ENCODE measurements at places on chromosomes 7 and 10.

GRCh38 chr10:24468281-24468751 is 255.4 kb downstream of the ARHGAP21 start:
- DNase-seq: no peak

DNA sequence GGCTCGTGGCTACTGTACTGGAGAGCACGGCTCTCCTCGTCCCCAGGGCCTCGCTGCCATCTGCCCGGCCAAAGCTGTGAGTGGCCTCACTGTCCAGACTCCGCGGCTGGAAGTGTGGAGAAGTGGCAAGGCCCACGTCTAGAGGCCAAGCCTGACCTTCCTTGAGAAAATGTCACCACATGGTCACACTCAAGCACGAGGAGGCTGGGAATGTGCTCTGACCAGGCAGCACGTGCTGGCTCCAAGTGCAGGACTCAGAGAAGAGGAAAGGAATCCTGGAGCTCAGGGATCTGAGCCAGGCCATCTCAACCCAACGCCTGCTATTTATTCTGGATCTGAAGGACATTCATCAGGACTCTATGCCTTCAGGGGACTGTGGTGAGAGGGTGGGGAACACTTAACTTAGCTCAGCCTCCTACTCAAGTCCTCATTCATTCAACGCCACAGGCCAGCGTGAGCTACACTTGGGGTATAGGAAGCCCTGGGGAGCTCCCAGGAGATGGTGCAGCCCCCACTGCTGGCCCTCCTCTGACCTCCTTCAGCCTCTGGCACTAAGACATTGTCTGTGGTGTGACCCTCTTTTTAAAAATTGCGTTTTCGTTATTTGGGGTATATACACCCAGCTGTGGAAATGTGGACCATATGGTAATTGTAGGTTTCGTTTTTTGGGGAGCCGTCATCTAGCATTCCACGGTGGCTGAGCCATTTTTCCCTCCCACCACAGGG is 29.0 kb downstream of the EN2 start:
- no peak for DNase-seq

GRCh38 chr7:110595694-110596093 is 495.2 kb upstream of the LRRN3 start:
- no peak for DNase-seq

DNA sequence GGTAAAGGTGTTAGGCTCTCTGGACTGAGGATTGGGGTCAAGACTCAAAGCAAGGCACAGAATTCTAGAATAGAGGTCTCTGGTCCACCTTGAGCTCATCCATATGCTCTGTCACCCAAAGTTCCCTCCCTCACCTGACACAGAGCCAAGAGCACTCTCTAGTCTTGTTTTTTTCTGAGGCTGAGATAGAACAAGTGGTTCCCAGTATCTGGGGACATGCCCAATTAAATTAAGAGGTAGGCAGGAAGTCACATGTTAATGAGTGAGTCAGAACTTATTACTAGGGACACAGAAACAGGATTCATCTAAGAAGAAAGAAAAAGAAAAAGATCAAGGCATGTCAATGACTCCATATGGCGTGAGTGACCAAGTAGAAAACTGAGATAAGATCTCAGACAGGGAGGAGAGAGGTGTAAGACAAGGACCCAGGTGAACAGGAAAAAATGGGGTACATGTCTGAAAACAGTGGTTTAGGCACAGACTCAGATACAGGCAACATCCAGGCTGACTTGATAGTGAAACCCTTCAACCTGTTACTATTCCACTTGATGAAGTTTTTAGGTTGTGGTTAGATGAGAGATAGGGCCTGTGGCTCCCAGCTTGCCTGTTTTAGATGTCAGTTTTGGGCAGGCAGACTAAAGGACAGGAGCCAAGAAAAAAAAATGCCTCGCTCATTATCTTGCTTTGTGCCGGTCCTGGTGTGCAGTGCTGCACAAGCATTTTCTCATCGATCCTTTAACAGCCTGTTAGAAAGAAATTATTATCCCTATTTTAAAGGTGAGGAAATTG is 609.9 kb downstream of the CCSER2 start:
- no peak for DNase-seq

DNA sequence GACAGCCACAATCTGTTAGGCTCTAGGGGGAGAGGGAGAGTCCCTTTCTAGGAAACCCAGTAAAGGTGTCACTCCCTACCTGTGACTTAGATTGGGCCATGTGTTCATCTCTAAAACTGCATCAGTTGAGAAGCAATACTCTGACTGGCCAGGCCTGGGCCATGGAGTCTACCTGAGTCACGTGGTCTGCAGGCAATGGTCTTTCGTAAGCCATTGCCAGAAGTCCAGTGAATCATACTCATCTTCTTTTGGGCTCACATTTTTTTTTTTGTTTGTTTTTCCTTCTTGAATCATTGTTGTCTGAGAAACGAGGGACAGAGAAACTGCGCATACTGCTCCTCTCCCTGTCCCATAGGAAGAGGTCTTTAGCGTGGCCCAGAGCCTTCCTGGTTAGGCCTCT is 215.6 kb downstream of the CCSER2 start:
- DNase-seq: no peak

DNA sequence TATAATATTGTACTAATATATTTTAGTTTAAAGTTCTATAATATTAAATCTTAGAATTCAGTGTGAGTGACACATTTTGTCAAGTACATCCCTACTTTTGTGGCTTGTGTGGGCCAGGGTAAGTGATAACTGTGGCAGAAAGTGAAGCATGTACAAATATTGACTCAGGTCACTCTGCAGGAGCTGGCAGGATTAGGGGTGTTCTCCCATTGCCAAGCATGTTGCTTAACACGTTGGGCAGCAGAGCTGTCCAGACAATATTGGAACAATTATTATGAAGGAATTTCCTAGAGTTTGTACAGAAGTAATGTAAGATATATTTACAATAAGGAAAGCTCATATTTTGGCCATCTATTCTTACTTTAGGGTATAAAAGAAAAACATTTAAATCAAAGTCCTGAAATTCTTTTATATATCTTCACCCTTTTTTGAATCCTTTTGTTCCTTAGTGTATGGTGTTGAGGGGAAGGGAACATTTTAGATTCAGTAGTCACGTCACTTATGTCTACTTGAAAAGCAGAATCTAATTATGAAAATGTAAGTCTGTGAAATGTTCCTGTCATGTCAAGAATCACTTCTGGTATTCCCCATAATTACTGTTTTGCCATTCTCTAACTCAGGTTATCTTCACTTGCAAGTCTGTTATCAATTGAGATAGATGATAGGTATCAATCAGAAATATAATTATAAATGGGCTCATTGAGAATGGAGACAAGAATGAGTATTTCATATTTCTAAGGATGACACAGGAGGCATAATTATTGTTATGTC is 4.0 kb downstream of the HDAC9 start:
- no peak for DNase-seq

- no peak for DNase-seq
These were observed 173.2 kb upstream of the PRPS1L1 start for GRCh38 chr7:18200855-18201254.

DNA sequence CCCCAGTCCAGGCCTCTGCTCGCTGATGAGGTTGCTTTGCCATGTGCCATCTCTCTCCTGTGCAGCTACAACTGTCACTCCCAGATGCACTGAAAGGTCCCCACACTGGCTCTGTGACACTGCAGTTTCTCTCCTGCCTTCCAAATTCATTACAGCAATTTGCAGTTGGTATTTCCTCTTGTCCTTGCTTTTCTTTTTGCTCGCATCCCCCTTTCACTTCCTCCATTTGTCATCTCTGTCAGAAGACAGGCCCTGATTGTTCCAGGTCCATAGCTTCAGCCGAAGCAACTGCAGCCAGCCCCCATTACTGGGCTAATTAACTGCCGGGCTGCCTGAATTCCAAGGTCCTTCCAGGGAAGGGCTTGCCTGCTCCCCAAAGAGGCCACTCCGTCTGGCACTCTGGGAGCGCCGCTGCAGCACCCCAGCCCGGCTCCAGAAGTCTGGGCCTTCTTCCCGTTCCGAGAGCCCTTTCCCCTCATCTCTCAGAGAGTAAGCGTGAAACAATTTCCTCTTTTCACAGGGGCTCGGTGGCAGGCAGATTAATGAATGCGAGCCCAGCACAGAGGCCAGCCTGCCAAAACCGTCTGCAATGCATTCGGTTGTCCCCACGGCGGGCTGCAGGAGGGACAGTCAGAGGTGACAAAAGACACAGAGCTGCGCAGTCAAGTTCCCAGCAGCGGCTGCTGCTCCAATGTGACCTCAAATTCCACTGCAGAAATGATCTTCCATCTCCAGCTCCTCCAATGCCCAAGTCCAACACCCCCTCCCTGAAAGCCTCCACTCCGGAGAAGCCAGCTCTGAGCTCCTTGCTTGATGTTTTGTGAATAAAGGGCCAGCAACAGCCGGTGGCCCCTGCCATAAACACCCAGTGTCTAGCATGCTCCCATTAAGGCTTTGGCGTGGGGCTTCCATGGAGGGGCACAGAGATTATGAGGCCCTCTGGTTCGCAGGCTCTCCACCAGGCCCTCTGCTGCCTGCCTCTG is 279.4 kb upstream of the HABP2 start:
- DNase-seq: no peak

- DNase-seq: no peak
These were observed 36.6 kb downstream of the MAPK8 start for GRCh38 chr10:48343106-48343505.

- DNase-seq: no peak
These were observed 47.8 kb downstream of the NOD1 start for GRCh38 chr7:30430777-30431176.

Data from stimulated activated CD4-positive, alpha-beta T cell treated with anti-CD3 and anti-CD28 coated beads, Interleukin-4, amount 100 ng/mL, for 48 hours (primary cell).